NCI-H774 (cell line): ENCODE measurements at places on chromosomes 5 and 9.

- DNase-seq, result no peak
Observed at GRCh38 chr5:1794901-1795290, 4.7 kb downstream of the MRPL36 start.

DNA sequence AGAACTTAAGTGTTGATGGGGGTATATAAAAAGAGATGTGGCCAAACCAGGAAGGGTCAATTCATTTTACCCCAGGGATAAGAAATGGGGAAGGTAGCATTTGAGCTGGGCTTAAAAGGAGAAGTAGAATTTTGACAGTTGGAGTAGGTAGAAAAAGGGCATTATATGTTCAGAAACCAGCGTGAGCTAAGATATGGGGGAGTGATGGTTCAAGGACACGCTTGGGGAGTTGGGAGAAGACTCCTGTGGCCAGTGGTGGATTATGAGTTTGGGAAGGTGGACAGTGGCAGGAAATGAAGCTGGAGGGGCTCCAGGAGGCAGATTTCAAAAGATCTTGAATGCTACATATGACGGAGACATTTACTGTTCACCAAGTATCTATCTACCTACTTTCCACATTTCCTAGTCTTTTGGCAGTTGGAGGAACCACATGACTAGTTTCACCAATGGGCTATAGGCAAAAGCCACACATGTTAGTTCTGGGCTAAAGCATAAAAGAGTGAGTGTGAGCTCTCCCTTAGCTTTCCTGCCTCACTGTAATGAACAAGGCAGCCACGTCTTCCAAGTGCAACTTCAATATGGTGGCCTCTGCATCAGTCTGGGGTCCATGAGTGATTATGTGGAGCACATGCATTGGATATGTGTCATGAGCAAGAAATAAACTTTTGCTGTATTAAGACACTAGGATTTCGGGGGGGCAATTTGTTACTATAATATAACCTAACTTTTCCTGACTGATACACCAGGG, 15.7 kb upstream of the GSN start:
- DNase-seq, result no peak

GRCh38 chr5:119570910-119571309, 58.4 kb upstream of the FAM170A start:
- DNase-seq, result no peak

DNA sequence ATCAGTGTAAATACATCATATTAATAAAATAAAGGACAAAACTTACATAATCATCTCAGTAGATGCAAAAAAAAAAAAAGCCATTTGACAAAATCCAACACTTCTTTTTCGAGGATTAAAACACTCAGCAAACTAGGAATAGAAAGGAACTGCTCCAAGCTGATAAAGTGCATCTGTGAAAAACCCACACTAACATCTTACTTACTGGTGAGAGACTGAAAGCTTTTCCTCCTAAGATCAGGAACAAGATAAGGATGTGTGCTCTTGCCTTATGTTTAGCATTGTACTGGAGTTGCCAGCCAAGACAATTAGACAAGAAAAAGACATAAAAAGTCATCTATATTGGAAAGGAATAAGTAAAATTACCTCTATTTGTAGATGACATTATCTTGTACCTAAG, 120.2 kb upstream of the SAP30L start:
- no peak for DNase-seq

DNA sequence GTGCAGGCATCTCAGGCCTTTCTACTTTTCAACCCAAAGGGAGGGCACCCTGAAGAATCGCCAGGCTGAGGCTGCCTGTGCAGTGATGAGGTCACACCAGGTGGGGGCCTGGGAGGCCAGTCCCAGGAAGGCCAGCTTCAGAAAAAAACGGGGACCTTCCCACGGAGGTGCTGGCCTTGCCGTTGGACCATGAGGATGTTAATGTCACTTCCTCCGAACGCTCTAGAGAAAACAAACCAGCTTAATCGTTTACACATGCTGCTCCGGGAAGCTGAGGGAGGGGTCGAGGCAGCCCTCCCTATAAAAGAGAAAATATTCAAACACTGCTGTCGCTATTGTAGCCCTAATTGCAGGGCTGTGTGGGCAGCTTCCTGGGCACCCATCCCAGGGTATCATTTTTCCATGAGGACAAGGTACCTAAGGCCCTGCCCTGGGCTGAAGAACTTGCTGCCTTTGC, 27.0 kb downstream of the PTGES start:
- no peak for DNase-seq

- no peak for DNase-seq
Observed at GRCh38 chr9:121771418-121771817, 120.0 kb downstream of the DAB2IP start.

- DNase-seq, result no peak
Observed at GRCh38 chr9:7976167-7976755, 176.7 kb upstream of the DMAC1 start.

DNA sequence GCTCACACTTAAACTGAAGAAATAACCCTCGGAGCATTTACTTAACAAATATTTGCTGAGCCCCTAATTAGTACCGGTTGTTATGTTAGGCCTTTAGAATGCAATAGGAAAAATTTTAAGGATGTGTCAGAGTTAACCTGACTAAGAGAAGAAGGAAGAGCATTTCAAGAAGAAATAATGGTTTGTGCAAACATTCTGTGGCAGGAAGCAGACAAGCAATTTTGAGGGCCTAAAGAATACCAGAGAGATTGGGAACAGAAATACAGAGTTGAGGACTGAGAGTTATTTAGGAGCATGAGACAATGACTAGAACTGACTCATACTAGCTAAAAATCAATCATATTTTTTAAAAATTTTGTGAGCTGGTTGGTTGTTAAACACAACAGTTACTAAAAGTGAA, 218.8 kb downstream of the PRR16 start:
- no peak for DNase-seq

DNA sequence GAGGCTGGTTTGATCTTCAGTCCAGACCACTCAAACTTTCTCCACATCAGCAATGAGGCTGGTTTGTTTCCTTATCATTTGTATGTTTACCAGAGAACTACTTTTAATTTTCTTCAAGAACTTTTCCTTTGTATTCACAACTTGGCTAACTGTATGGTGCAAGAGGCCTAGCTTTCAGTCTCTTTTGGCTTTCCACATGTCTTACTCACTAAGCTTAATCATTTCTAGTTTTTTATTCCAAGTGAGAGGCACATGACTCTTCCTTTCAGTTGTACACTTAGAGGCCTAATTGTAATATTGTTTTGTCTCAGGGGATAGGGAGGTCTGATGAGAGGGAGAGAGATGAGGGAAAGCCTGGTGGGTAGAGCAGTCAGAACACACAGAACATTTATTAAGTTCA, 554.0 kb upstream of the ARRDC3 start:
- DNase-seq, result no peak

- no peak for DNase-seq
Observed at GRCh38 chr5:52655163-52655562, 132.6 kb upstream of the ITGA1 start.

GRCh38 chr5:159412284-159413046, 82.2 kb upstream of the IL12B start:
- DNase-seq, result no peak

GRCh38 chr9:130199605-130200004, 27.4 kb downstream of the NCS1 start:
- no peak for DNase-seq
